Endothelial cell (in vitro differentiated cells): ENCODE measurements at places on chromosomes 5 and 9.

DNA sequence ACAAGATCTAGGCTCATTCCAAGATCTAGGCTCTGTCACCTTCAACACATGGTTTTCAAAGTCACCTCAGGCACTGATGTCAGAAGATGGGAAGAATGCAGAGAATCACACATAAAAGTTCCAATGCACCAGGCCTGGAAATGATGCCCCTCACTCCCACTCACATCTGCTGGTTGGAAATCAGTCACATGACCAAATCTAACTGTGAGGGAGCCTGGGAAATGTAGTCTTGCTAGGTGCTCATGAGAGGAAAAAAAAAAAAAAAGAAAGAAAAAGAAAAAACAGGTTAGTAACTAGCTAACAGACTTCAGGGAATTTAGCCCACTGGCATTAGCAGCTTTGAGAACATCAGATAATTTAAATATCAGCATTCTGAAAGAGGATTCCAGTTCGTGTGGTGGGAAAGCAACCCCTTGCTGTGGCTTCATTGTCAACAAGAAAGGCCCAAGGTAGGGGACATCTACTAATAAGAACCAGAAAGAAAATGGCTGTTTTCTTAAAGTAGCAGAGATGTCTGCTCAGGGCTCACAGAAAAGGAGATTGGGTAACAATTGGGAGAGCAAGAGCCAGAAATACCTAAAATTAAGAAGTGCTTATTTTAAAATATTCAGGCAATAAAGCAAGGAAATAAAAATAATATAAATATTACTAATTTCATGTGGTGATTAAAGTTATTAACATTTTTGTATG lies 614.3 kb downstream of the ACTL7B start:
- no peaks in the 10 kb centered on the region for H3K36me3 ChIP-seq
- H3K27ac ChIP-seq = no peak overlapping the region
- H3K4me3 ChIP-seq = no peak overlapping the region
- DNase-seq = no peak

- peaks cover 6% of the 10 kb centered on the region for H3K27me3 ChIP-seq
- H3K36me3 ChIP-seq = no peaks in the 10 kb centered on the region
- no peak overlapping the region for H3K27ac ChIP-seq
- DNase-seq = no peak
- H3K4me1 ChIP-seq = peaks cover 5% of the 10 kb centered on the region
Observed at GRCh38 chr5:81820863-81821262, 70.0 kb upstream of the SSBP2 start.

GRCh38 chr9:88429595-88430430 lies 41.6 kb downstream of the SPIN1 start:
- DNase-seq = no peak
- H3K27me3 ChIP-seq = peaks cover 1% of the 10 kb centered on the region
- peaks cover 10% of the 10 kb centered on the region for H3K36me3 ChIP-seq

DNA sequence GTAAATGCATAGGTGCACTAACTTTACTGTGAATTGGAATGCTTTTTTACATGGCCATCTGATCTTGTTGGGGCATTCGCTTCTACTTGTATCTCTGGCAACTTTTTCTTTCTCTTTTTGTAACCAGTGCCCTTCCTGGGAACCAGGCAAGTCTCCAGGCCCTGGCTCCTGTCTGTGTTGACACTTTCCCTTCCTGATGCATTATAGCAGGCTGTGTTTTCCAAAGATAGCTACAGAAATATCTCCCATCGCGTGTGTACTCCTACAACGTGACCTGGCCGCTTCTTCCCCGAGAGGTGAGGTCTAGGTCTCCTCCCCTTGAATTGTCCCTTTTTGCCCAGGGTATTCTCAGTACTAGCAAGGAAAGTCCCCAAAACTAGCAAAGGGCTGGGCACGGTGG lies 81.1 kb upstream of the SPIN1 start:
- H3K4me3 ChIP-seq = no peak overlapping the region
- H3K36me3 ChIP-seq = no peaks in the 10 kb centered on the region
- no peak for DNase-seq

- H3K4me3 ChIP-seq = no peak overlapping the region
- H3K4me1 ChIP-seq = no peaks in the 10 kb centered on the region
- no peaks in the 10 kb centered on the region for H3K27me3 ChIP-seq
- no peak overlapping the region for H3K27ac ChIP-seq
Observed at GRCh38 chr9:33837138-33837537, 20.2 kb downstream of the UBE2R2 start.

- DNase-seq = no peak
- H3K27ac ChIP-seq = no peak overlapping the region
- peaks cover 18% of the 10 kb centered on the region for H3K27me3 ChIP-seq
- H3K4me3 ChIP-seq = no peak overlapping the region
- H3K36me3 ChIP-seq = peaks cover 14% of the 10 kb centered on the region
Observed at GRCh38 chr9:133787754-133788025, 49.5 kb upstream of the SARDH start.

DNA sequence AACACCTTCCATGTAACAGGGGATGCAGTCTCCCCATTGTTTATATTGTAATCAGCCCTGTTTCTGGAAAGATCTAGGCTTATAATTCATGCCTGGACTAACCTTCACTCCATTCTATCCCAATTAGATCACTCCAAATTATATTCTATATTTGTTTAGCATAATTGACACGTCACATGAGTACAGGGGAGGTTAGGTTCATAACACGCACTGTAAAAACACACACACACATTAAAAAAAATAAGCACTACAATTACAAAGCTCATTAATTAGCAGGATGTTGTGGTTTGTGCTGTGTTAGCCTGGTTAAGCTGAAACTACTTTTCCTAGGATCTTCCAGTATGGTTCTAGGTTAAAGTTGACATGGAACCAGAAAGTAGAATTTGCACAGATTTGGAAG lies 126.0 kb downstream of the MLLT3 start:
- no peaks in the 10 kb centered on the region for H3K36me3 ChIP-seq
- H3K27ac ChIP-seq = peak overlapping the region; percentile 80
- DNase-seq = no peak
- H3K4me3 ChIP-seq = no peak overlapping the region
- no peaks in the 10 kb centered on the region for H3K27me3 ChIP-seq
- H3K4me1 ChIP-seq = peaks cover 18% of the 10 kb centered on the region

DNA sequence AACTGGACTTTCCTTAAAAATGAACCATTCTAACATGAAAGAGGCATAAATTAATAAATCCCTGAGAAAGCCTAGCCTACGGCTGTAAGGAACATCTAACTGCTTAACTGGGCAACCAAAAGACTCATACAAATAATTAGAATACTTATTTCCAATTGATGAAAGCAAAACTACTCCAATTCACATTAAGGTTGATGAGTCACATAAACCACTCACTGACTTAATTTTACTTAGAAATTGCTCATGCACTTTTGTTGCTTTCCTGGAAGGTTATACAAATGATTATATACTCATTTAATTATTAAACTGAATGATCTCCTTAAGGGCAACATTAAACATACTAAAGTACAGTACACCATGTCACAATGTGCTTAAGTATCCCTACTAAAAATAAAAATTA lies 101.9 kb downstream of the NFIB start:
- peaks cover 47% of the 10 kb centered on the region for H3K4me1 ChIP-seq
- no peak for DNase-seq
- H3K27ac ChIP-seq = no peak overlapping the region

DNA sequence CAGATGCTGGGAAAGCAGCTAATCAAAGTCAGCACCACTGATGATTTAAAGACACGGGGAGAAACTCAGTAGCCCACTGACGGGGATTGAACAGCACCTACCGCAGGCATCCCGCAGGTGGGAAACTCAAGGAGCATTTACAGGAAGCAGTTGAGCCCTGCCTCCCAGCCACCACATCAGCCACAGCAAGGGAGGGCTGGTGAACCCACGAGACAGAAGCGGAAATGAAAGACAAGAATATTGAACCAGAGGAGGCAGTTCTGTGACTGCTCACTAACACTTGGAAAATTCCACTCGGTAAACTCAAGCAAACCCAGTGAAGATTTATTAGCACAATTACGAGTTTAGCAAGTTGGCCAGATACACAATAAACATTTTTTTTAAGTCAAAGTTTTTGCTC lies 10.6 kb upstream of the FAM163B start:
- peaks cover 2% of the 10 kb centered on the region for H3K36me3 ChIP-seq
- H3K4me3 ChIP-seq = no peak overlapping the region
- no peak overlapping the region for H3K27ac ChIP-seq
- peaks cover 4% of the 10 kb centered on the region for H3K27me3 ChIP-seq
- DNase-seq = no peak
- no peaks in the 10 kb centered on the region for H3K4me1 ChIP-seq

GRCh38 chr5:14108170-14108996 lies 34.8 kb upstream of the TRIO start:
- H3K36me3 ChIP-seq = peaks cover 5% of the 10 kb centered on the region
- H3K27me3 ChIP-seq = no peaks in the 10 kb centered on the region
- DNase-seq = peak; percentile 54
- H3K4me1 ChIP-seq = peaks cover 7% of the 10 kb centered on the region
- H3K27ac ChIP-seq = no peak overlapping the region
- H3K4me3 ChIP-seq = peak overlapping the region; percentile 54

DNA sequence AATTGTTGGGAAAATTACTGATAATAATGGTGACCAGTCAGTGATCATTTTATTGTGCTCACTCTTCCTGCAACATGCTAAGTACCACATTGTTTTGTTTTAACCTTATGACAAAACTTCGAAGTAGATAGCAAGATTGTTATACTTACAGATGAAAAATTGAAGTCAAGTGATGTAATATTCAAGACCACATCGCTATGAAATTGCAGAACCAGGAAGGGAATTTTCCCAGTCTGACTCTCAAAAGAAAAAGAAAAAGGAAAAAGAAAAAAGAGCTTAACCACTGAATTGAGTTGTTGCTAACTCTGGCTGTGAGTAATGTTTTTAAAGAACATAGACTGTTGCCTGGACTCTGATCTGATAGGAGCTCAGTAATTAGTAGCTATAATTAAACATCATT lies 170.6 kb upstream of the HAPLN1 start:
- H3K27me3 ChIP-seq = no peaks in the 10 kb centered on the region
- DNase-seq = no peak
- no peaks in the 10 kb centered on the region for H3K36me3 ChIP-seq
- H3K4me3 ChIP-seq = no peak overlapping the region
- H3K4me1 ChIP-seq = no peaks in the 10 kb centered on the region

- H3K27ac ChIP-seq = no peak overlapping the region
- no peaks in the 10 kb centered on the region for H3K36me3 ChIP-seq
- no peak for DNase-seq
- H3K27me3 ChIP-seq = peaks cover 1% of the 10 kb centered on the region
Observed at GRCh38 chr9:5263351-5264218, 32.4 kb downstream of the INSL4 start.

DNA sequence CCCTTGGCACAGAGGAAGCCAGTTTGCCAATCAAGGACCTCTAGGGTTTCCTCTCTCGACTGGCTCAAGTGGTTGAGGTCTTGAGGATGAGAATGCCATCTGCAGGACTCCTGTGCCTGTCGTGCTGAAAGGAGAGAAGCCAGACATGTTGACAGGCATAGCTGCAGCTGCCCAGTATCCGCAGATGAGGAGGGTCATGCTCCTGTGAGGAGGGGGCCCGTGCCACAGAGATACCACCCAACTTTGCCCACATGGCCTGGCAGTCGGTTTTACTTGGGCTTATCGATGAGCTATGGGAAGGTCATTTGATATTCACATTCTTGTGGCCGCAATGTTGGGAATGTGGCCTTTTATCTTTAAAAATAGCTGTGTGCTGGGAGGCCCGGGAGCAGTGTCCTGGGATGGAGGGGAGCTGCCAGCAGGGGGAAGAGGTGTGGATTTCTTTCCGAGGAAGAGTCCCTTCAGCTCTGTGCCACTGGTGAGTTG lies 17.4 kb downstream of the FRMPD1 start:
- no peak overlapping the region for H3K4me3 ChIP-seq
- DNase-seq = peak; percentile 18
- H3K27ac ChIP-seq = no peak overlapping the region
- H3K27me3 ChIP-seq = peaks cover 2% of the 10 kb centered on the region
- H3K4me1 ChIP-seq = no peaks in the 10 kb centered on the region

DNA sequence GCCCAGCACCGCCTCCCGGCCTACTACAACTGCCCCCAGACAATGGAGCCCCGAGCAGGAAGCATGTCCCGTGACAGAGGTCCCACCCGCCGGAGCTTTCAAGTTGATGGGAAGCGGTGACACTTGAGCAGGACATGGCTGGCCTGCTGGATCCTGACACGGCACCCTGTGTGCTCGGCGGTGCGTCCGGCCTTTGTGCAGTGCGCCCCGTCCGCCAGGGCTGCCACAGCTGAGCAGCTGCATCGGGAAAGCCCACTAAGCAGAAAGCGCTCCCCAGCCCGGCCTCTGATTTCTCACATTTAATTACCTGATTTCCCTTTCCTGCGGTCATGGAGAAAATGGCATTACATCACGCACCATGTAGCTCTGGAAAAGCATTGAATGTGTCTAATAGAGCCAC lies 611.9 kb downstream of the IRX1 start:
- peaks cover 3% of the 10 kb centered on the region for H3K27me3 ChIP-seq
- no peaks in the 10 kb centered on the region for H3K36me3 ChIP-seq
- no peak for DNase-seq
- H3K4me1 ChIP-seq = peaks cover 4% of the 10 kb centered on the region
- H3K27ac ChIP-seq = no peak overlapping the region

- no peak for DNase-seq
- no peak overlapping the region for H3K4me3 ChIP-seq
- H3K36me3 ChIP-seq = peaks cover 4% of the 10 kb centered on the region
- peaks cover 12% of the 10 kb centered on the region for H3K4me1 ChIP-seq
- H3K27me3 ChIP-seq = no peaks in the 10 kb centered on the region
Observed at GRCh38 chr5:108862211-108862610, 114.5 kb downstream of the FER start.

DNA sequence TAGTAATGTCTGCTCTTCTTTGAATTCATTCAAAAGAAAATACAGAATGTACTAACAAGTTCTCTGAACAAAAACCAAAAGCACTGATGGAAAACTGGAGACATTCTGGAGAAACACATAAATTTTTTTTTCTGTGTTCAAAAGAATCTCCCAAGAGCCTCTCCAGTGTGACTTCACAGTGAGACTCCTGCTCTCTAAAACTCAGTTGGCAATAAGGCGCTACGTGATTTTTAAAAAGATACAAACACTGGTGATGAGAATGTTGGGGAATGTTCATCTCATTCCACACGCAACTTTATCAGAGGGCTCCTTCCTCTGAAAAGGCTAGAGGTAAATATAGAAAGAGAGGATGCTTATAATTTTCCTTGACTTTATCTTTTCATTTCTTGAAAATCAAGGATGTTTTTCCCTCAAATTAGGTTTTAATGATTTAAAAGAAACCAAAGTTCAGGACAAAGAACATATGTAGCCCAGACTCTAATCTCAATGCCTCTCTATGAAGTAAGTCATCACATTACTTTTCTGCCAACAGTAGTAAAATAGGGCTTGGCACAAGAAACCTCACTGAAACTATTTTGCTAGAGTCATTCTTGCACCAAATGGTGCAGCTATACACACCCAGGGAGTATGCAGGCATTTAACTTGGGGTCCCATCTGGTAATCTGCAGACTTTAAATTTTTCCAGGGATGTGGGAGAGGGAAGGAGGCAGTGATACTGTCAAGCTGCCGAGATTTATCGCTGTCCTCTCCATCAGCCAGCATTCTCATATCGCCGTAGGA lies 12.9 kb upstream of the AOPEP start:
- H3K4me1 ChIP-seq = peaks cover 13% of the 10 kb centered on the region
- H3K36me3 ChIP-seq = no peaks in the 10 kb centered on the region
- H3K4me3 ChIP-seq = no peak overlapping the region
- DNase-seq = no peak

- no peak within 1 kb of the TSS for H3K4me3 ChIP-seq
- no peaks in the 10 kb centered on the region for H3K4me1 ChIP-seq
- no peak for DNase-seq
- no peak within 1 kb of the TSS for H3K27ac ChIP-seq
- no peaks in the 10 kb centered on the region for H3K27me3 ChIP-seq
Observed at GRCh38 chr5:140785905-140786686, at the start of gene PCDHA1. PCDHA1 (plus strand) TSS chr5:140786140.

- no peak overlapping the region for H3K4me3 ChIP-seq
- no peak overlapping the region for H3K27ac ChIP-seq
- peaks cover 11% of the 10 kb centered on the region for H3K4me1 ChIP-seq
- DNase-seq = peak; percentile 7
- H3K27me3 ChIP-seq = peaks cover 1% of the 10 kb centered on the region
Observed at GRCh38 chr9:108142504-108143201, 653.1 kb upstream of the KLF4 start.
